ENCODE measurements at places on chromosomes 12 and 14.

- no peak for DNase-seq
These were observed 62.2 kb upstream of the WSCD2 start for GRCh38 chr12:108066583-108067577.

GRCh38 chr14:104305511-104306449, 167.4 kb downstream of the KIF26A start:
- DNase-seq, result peak; percentile 5

DNA sequence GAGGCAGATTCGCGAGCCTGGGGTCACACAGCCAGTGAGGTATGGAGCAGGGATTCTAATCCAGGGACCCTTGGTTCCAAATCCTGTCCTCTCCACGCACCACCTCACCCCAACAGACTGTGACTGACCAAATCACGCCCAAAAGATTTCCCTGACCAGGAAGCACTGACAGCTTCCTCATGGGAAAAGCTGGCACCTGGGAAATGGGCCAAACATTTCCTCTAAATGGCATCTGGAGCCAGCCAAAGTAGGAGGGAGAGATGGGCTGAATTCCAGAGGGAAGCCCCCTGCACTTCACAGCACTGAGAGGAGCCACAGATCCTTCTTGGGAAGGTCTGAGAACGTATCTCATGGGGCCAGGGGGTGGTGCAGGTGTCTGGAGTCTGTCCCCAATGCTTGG, 28.8 kb downstream of the CCDC92 start:
- no peak for DNase-seq

DNA sequence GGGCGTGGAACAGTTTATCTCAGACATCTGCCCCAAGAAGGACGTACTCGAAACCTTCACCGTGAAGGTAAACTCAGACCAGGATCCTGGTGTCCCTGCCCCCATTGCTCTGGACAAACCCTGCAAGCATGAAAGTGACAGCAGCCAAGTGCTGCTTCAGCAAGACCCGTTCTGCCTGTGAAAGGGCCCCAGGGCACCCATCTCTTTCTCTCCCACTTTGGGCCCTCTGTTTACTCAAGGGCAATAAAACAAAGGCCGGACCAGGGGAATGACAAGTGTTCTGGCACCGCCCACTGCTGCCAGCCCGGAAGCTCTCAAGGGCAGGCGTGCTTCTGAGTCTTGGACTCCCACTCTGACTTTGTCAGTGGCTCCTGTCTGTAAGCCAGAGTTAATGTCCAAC, 35.3 kb downstream of the CD9 start:
- DNase-seq, result no peak

DNA sequence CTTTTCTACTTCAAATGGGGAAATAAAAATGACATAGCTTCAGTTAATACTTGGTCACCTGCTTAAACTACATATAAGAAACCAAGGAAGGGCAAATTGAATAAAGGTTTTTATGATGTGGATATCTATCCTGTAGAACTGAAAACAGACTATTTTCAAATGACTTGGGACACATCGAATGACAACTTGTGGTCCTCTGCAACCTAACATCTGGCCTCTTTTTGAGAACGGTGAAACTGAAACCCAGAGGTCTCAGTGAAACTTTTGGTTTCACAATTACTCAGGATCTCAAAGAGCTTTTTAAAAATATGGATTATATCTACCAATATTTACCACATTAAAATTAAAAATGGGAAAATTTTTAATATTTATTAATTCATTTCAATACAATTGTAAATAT, 65.2 kb downstream of the PPP2R5E start:
- DNase-seq, result no peak

DNA sequence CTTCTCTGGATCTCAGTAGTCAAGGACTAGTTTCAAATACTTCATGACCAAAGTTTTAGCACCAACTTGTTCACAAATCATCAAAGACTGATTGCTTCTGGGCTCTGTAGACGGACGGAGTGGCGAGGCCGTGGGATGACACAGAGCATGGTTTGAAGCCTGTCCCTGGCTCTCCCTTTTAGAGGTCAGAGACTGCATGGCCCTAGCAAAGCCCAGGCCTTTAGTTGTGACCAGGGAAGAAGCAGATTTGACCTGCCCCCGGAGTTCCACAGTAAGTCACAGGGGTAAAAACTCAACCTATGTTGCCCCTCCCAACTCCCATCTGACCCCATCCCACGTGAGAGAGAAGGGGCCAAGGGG, 90.4 kb downstream of the SYNE3 start:
- no peak for DNase-seq

DNA sequence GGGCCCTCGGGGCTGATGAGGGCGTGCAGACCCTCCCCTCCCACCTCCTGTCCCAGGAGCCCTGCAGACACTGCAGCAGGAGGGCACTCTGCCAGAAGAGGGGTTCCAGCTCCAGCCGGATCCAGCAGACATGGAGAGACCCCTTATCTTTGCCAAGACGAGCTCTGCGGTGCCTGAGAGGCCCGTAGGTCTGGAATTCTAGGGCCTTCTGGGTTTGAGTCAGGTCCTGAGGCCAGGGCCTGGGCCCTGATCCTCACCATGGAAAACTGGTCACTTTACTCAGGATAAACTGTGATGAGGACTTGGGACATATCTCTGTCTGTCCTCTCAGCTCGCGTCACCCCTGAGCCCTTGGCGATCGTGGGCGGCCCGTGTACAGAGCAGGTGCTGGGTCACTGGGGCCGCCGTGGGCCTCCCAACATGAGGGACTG, 13.8 kb downstream of the MEG3 start:
- DNase-seq, result no peak

GRCh38 chr14:63737582-63738006, 9.7 kb upstream of the SGPP1 start:
- no peak for DNase-seq

- DNase-seq, result no peak
These were observed 14.4 kb downstream of the WDR20 start for GRCh38 chr14:102154121-102154520.

- DNase-seq, result no peak
These were observed 52.9 kb downstream of the STAB2 start for GRCh38 chr12:103639983-103640382.

- no peak for DNase-seq
These were observed 54.3 kb upstream of the NPFF start for GRCh38 chr12:53561590-53561953.

- DNase-seq, result no peak
These were observed 395.9 kb downstream of the FUT8 start for GRCh38 chr14:65808390-65808789.

DNA sequence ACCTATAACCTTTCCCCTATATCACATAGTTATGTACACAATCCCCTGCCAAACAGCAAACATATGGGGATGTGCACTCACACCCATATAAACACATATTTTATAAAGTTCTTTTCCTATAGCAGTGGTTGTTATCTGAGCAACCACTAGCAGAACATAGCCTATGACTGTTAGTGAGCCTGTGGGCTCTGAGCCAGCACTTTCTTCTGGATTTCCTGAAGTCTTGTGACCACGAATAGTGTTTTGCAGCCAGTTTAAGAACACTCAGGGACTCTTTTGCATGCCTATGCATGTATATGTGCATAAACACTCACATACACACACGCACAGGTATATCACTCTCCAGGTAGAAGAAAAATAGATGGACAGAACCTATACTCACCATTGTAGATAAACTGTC, 17.1 kb downstream of the TESPA1 start:
- no peak for DNase-seq

DNA sequence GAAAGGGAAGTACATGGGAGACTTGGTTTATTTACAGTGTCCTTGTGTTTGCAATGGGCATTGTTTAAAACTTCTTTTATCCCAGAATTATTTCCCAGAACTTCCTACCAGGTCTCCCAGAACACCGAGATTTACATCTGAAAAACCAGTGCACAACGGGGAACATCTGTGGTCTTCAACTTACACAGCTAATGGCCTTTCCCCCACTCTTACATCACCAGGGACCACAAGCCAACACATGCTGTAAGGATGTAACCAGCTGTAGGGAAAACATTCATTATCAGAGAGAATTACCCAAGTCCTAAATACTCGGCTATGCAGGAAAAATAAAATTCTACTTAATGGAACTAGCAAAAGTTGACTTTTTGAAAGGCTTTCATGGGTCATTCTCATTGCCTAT, 267.6 kb downstream of the DUSP6 start:
- DNase-seq, result no peak

DNA sequence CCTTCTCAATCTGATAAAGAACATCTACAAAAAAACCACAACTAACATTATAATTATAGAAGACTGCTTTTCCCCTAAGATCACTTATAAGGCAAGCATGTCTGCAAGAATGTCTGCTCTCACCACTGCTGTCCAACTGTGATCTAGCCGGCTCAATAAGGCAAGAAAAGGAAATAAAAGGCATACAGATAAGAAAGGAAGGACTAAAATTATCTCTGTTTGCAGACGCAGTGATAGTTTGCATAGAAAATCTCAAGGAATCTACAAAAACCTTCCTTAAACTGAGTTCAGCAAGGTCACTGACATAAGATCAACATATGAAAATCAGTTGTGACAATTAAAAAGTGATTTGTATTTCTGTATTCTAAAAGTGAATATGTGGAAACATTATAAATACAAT, 138.0 kb upstream of the EGLN3 start:
- DNase-seq, result no peak

- no peak for DNase-seq
These were observed 23.7 kb upstream of the NXPH4 start for GRCh38 chr12:57192920-57193319.

GRCh38 chr14:103019826-103020225, 37.5 kb downstream of the CDC42BPB start:
- no peak for DNase-seq

- DNase-seq, result no peak
These were observed 929 bp upstream of the UBE2N start for GRCh38 chr12:93442411-93443340.

- DNase-seq, result no peak
These were observed 197.6 kb downstream of the ANO4 start for GRCh38 chr12:100992194-100992593.
